ENCODE measurements at places on chromosomes 13 and 19.

DNA sequence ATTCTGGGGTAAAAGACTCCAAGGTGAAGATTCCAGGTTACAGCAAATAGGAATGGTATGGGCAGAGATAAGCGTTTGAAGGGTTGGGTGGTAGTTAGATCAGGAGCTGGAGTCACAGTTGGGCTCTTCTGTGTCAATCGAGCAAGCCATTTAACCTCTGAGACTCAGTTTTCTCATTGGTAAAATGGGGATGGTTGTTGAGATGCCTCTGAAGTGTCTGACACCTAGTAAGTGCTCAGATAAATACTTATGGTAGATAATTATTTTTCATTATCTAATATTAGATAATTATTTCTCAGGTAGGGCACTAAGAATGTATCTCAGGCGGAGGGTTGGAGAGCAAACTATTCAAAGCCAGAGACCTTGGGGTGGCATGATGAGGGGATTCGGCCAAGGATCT is 7.8 kb downstream of the LTBP4 start:
- no peak for DNase-seq

DNA sequence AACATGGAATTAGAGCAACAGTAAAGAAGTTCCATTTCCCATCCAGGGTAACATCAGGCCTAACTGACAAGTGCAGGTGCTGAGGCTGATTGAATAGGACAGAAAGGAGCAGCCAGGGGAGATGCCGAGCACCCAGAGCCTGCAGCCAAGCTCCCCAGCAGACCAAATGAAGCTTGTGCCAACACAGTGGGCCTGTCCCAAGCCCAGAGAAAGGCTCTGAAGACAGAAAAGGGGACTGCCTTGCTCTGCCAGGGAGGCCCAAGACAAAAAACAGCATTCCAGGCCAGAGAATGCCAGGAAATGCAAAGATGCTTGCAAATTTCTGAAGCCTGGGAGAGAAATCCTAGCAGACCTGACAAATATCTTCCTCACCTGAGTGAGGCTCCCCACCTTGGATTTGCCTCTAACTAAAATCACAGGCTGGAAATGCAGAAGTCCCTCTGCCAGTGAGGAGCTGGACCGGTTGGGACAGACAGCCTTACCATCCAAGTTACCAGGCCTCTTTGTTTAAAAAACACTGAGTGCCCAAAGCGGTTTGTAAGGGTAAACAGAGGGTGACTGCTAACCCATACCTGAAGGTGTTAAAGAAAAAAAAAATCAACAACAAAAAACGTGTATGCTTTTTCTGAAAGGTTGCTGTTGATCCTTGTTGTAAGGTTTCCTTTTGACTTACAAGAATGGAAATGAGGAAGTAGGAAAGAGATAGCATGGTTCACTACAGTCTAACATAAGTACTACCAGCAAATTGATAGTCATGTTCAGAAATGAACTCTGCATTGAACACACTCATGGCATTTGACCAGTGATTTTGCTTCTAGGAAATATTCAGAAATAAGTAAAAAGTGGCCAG is 11.8 kb upstream of the HMGB1 start:
- no peak for DNase-seq

DNA sequence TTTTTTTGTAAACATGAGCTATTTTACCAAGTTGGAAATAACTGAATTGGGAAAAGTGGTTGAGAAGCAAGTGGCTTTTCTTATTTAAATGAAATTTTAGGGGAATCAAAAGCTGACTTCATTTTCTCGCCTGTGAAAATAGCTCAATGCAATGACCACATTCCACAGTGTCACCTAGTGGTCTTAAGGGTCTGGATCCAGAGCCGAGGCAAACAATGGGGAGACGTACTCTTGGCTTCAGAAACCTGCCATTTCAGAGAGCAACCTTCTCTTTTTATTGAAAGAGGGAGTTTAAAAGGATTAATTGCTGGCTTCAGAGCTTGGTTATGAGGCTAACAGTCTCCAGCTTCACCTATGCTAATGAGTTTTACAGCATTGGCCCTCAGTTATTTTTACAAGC is 39.7 kb upstream of the RXFP2 start:
- DNase-seq, result no peak

GRCh38 chr13:36493046-36493445 is 60.8 kb downstream of the CCNA1 start:
- DNase-seq, result no peak

DNA sequence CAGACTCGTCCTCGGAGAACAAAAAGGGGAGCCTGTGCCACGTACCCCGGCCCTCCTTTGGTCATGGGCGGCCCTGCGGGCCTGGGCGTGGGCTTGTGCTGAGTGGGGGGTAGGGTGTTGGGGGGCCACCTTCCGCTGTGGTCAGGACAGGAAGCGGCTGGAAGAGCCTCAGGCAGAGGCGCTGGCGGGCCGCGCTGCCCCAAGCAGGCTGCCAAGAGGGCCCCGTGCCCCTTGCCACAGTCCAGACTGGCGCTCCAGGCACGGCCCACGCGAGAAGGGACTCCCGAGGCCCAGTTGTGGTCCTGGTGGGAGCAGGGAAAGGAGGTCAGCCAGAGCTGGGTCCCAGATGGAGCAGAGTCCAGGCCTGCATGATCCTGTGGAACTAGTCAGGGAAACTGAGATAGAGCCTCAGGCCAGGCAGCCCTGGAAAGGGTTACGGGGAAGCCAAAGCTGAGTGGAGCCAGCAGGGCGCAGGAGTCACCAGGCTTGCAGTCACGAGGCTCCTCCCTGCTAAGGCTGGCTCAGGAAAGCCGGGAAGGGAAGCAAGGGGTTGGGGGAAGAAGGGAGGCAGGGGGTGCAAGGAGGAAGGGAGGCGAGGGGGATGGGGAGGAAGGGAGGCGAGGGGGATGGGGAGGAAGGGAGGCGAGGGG is 135.0 kb downstream of the CRYL1 start:
- no peak for DNase-seq

DNA sequence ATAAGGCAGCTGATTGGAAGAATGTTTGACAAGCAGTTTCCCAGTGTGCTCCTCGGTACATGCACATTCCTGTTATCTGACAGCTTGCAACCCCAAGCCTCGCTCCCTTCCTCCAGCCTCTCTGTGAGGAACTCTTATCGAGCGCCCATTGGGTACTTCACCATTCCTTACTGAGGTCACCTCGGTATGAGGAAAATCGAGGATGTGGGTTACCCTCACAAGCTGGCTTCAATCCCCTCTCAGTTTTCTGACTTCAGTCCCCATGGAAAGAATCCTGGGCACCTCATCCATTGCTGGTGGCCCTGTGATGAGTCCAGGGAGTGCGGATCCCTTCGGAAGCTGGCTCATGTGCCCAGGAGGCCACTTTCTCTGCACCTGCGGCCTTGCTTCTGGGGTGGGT is 17.3 kb downstream of the TEX29 start:
- DNase-seq, result no peak

GRCh38 chr13:34064456-34065205 is 246.7 kb downstream of the RFC3 start:
- DNase-seq, result no peak

Measured in activated gamma-delta T cell (primary cell).